ENCODE measurements at places on chromosomes 3 and 15.

DNA sequence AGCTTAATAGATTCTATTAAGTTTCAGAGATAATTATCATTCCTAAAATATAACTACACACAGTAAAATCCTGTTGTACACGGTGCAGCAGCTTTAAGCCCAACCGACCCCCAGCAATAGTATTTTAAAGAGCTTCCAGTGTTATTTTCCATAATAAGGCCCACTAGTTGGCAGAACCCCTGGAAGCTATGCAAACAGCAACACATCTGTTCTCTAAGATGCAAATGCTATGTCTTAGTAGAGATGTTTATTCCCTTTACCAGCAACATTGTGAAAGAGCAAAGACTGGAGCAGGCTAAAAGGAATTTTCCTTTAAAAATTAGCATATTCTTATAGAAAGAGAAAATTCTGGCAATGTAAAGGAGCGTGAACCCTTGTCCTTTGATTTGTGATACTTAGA lies 819.7 kb upstream of the ALCAM start:
- no peak for DNase-seq

- no peak for DNase-seq
These were observed 708 bp upstream of the PTPN23 start for GRCh38 chr3:47380026-47380600.

GRCh38 chr3:133330065-133330464 lies 69.8 kb upstream of the BFSP2 start:
- peak; percentile 26 for DNase-seq

- no peak for DNase-seq
These were observed 35.4 kb downstream of the TPM1 start for GRCh38 chr15:63077952-63078351.

DNA sequence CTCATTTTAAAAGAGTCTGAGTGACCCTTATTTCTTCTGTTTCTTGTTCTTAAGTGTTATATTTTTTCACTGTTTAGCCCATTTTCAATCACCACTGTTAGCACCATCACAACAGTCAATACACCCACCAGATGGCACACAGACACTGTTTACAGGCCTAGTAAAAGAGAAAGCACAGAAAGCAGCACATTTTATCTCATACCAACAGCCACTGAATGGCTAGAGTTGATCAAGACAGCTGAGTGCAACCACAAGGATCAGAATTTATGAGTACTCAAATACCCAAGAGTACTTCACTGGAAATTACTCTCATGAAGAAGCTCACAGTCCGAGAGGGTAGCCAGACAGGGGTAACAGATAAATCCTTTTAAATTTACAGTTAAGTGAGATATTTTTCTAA lies 127.0 kb downstream of the TFDP2 start:
- DNase-seq, result no peak

DNA sequence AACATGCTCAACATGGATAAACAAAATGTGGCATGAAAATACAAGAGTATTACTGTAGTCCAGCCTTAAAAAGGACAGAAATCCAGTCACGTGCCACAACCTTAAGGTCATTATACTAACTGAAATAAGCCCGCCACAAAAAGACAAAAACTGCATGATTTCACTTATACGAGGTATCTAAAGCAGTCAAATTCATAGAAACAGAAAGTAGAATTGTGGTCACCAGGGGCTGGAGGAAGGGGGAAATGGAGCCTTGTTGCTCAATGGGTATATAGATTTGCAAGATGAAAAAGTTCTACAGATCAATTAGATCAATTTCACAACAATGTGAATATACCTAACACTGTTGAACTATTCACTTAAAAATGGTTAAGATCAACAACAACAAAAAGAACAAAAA lies 7.4 kb downstream of the GLB1 start:
- DNase-seq, result no peak

DNA sequence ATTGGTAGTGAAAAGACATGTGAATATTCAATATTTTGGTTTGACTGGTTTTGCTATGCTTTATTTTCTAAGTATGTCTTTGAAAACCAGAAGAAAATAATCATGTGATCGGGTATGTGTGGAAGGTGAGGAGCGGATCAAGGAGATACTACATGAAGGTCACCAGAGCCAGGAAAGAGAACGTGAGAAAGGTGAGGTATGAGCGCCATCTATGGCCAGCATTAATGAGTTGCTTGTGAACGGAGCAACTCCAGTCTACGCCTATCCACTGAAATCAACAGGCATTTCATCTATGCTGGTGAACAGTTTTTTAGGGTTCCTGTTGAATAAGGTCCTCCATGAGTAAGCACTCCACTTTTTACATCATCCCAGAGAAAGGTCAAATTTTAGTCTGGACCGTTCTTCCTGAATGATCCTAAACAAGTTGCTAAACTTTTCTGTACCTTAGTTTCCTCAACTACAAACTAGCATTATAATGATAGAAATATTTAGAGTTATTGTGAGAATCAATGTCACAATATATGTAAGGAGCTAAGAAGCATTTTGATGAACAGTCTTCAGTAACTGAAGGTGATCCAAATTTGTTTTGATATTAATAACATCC lies 1435.2 kb upstream of the CADM2 start:
- peak; percentile 51 for DNase-seq

GRCh38 chr3:102230057-102230456 lies 204.8 kb upstream of the ZPLD1 start:
- DNase-seq, result no peak
